Stimulated activated CD4-positive, alpha-beta T cell treated with anti-CD3 and anti-CD28 coated beads, Interleukin-15, amount 100 ng/mL, for 1 hour (primary cell): ENCODE measurements at places on chromosomes 12 and 14.

- no peak for DNase-seq
Measured at GRCh38 chr14:78498062-78498595, 328.0 kb downstream of the NRXN3 start.

DNA sequence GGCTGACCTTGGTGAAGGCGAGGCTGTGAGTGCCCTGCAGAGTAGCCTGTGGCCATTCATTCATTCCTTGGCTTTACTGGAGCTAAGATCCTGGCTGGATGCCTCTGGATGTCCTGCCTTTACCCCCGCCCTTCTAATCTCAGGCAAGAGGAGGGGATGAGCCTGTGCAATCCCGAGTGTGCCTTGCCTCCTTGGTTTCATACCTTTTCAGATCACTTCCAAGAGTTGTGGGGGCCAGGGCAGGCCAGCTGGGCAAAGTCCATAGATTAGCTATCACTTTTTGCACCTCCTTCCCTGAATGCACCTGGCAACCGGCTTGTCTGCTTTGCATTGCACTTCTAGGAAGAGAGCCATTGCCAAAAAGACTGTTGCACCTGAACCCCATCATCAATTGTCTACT, 1.5 kb downstream of the VRTN start:
- no peak for DNase-seq

GRCh38 chr12:106672314-106673025, 89.7 kb downstream of the RFX4 start:
- no peak for DNase-seq

DNA sequence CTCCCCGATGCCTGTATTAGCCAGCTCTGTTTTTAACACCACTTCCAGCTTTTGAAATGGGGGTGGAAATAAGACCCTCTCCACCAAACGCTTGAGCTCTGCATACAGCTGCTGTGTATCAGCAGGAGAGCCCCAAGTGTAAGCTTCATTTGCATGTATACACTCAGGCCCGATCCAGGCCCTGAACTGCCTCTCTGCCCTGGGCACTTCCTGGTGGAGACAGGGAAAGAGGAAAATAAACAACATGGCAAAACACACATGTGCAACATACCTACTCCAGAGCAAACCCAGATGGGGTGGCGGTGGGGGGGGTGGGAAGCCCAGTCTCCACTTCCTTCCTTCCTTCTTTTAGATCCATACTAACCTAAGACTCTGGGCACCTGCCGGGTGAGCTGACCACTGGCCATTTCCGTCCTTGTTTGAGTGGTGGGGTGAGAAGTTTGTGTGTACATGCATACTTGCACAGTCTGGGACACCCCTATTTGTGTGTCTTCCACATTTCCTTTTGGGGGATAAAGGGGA, 55.3 kb downstream of the RBM19 start:
- DNase-seq, result no peak

GRCh38 chr14:24817212-24818057, 183.4 kb upstream of the GZMB start:
- no peak for DNase-seq

GRCh38 chr12:107549651-107550480, 135.7 kb upstream of the PWP1 start:
- no peak for DNase-seq

GRCh38 chr12:109952160-109952858, 43.9 kb downstream of the GIT2 start:
- no peak for DNase-seq

DNA sequence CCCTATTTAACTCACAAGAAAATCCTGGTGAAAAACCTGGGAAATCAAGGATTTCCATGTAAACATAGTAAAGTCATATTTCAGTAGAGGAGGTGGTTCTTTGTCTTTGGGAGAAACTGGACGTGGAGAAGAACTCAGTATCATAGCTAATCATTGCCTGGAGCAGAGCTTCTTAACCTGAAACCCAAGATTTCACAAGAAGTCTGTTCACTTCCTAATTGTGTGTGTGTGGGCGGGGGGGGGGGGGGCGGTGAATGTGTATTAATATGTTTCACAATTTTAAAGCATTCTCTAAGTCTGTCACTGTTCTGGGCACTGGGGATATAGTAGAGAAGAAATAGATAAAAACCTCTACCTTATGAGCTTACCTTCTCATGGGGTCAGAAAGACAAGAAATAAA, 96.7 kb upstream of the PPP4R3A start:
- no peak for DNase-seq

DNA sequence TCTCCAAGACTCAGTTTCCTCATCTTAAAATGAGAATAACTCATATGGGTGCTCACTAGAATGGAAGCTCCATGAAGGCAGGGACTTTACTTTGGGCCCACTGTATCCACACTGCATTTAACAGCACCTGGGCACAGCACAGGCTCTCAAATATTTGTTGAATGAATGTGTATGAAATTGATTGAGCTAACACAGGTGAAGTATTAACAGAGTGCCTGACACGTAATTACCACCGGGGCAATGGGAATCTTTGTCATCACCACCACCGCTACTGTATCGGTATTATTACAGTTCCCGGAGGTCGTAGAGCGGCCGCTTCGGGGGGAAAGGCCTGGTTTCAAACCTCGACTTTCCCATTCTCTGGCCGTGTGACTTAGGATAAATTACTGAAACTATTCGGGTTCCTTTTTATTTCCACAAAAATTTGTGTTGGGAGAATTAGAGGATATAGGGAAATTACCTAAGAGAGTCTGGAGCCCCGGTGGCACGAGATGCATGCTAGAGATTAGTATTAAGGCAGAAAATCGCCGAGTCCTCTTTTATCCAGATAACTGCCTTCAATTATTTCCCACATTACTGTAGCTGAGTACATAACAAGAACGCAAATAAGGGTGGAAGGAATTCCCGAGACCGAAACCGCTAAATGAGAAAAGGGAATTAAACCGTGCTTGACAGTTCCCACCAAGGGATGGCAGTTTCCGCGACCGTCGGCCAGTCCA, 1.0 kb upstream of the RIC8B start:
- no peak for DNase-seq

GRCh38 chr12:94284859-94285258, 136.5 kb downstream of the PLXNC1 start:
- no peak for DNase-seq

DNA sequence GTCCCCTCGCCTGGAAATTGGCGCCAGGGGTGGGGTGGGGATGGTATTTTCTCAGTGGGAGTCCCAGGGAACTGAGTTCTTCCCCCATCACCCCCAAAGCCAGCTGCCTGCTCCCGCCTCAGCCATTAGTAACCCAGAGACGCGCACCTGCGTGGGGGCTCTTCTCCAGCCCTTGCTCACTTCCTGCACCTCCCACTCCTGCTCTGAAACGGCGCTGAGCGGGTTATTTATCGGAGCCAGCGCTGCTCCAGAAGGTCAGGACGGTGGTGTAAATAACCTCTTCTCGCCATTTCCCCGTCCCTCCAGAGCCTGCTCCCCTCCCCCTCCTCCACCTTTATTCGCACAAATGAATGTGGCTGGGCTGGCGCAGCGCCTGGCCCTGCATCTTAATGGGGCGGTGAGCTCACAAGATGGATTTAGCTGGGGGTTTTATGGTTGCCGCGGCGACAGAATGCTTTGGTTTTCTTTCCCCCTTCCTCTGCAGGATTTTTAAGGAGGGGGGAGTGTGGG, 12.2 kb downstream of the GPR84 start:
- DNase-seq, result peak; percentile 22

GRCh38 chr14:59097681-59098080, 90.8 kb upstream of the DAAM1 start:
- no peak for DNase-seq

GRCh38 chr12:68458866-68459265, 126.7 kb upstream of the MDM1 start:
- DNase-seq, result no peak

GRCh38 chr14:35628989-35629388, 95.0 kb downstream of the INSM2 start:
- DNase-seq, result no peak

DNA sequence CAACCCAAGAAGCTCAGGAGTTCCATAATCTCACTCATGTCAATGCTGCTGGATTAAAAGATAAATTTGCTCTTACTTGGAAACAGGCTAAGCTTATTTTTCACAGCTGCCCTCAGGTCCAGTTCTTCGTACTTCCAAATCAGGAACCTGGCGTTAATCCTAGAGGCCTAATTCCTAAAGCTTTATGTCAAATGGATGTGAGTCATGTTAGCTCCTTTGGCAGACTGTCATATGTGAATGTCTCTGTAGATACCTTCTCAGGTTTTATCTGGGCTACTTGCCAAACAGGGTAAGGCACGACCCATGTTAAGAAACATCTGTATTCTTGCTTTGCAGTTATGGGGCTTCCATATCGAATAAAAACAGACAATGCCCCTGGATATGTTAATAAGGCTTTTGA, 504.6 kb downstream of the ALG10 start:
- no peak for DNase-seq

- DNase-seq, result no peak
Measured at GRCh38 chr14:73995977-73996378, 23.1 kb downstream of the ENTPD5 start.

DNA sequence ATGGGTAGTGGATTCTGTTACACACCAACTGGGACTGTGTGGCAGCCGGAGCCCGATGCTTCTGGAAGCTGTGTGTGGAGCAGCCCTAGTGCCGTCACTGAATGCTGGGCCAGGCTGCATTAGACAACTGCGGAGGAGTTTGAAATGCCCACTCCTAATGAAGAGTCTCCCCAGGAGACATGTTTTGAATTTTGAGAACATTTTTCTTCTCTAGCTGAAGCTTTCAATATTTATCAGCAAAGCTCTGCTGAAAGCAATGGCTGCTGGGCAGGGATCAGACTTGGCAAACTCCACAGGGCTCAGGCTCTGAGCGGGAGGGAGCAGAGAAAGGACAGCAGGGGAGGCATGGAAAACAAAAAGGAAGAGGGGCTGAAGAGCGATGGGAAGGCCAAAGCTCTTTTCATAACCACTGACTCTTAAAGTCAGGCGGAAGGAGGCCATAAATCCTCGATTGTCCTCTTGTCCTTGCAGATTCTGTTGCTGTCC, 189.1 kb downstream of the MON2 start:
- no peak for DNase-seq
